Smooth muscle cell of trachea (primary cell): ENCODE measurements at places on chromosomes 1 and 21. TPM values are rescaled to one million over a fixed set of nuclear protein-coding genes. Genes with fewer than 3 reads are reported as not detected.

ZMYND12 gene
- 0.29 and 2.6 TPM in 2 replicates for total RNA-seq

BLACAT1 gene
- total RNA-seq: under 0.01 TPM in 1 of 2 replicates, not detected in the other

CTSK gene
- total RNA-seq: 224 and 295 TPM in 2 replicates

ACOT11 gene
- total RNA-seq: 2.9 and 7.6 TPM in 2 replicates

FYB2 gene
- total RNA-seq: not detected in 2 replicates

WDR64 gene
- not detected in 2 replicates for total RNA-seq

ID3 gene
- 38.0 and 80.3 TPM in 2 replicates for total RNA-seq

ELAPOR1 gene
- total RNA-seq: 0.15 and 0.33 TPM in 2 replicates

MROH7 gene
- under 0.01 and 0.50 TPM in 2 replicates for total RNA-seq

RBM11 gene
- 0.58 TPM in 1 of 2 replicates, not detected in the other for total RNA-seq

GPR3 gene
- total RNA-seq: 0.33 TPM in 1 of 2 replicates, not detected in the other
